ENCODE measurements at places on chromosomes 1 and 21.

GRCh38 chr1:17218939-17219338 lies 14.0 kb downstream of the PADI1 start:
- DNase-seq = no peak

GRCh38 chr1:42177541-42177981 lies 13.0 kb upstream of the GUCA2A start:
- DNase-seq = no peak

- DNase-seq = no peak
Measured at GRCh38 chr21:14767192-14767852, 221.2 kb upstream of the SAMSN1 start.

- no peak for DNase-seq
Measured at GRCh38 chr1:91036894-91037829, 15.3 kb upstream of the ZNF644 start.

DNA sequence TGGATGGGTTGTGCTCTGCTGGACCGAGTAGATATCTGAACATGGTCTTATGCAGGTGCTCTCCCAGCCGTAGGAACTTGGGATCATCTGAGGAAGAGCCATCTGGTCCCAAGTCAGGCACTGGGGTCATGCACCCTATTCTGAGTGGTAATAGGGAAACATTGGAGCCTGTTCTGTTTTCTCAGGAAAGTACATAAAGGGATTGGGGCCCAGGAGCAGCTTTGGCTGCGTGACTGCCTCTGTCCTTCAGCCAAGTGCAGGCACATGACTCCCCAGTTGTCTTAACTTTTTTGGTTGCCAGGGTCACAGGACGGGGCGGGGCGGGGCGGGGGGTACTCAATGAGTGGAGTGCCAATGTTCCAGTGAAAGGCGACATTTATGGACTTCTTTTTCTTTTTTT lies 11.5 kb downstream of the PFKFB2 start:
- DNase-seq = no peak

DNA sequence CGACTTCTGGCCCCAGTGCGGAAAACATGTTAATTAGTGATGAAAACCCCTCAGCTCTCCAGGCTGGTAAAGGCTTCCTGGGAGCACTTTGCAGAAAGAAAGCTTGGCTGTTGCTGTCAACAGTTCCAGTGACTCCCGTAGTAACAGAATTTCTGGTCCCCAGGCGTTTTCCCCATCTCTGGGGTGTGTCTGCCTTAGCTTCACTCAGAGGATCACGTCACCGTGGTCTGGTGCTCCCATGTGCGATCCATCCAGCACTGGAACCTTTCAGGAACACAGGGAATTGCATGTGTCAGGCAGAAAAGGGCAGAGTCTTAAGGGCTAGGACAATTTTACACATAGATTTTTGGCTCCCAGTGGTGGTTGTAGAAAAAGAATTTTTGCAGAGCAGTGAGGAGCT lies 470.4 kb upstream of the USP24 start:
- peak; percentile 6 for DNase-seq

GRCh38 chr21:36023092-36023480 lies 37.2 kb downstream of the SETD4 start:
- DNase-seq = no peak

DNA sequence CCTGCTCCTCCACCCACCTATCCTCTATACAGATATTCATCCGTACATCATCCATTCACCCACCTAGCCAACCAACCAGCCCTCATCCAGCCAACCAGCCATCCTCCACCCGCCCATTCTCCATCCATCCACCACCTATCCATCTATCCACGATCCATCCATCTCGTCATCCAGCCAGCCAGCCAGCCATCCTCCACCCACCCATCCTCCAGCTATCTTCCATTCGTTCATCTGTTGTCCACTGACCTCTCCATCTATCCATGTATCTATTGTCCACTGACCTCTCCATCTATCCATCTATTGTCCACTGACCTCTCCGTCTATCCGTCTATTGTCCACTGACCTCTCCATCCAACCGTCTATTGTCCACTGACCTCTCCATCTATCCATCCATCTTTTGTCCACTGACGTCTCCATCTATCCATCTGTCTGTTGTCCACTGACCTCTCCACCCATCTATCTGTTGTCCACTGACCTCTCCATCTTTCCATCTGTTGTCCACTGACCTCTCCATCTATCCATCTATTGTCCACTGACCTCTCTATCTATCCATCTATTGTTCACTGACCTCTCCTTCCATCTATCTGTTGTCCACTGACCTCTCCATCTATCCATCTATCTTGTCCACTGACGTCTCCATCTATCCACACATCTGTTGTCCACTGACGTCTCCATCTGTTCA lies 47.6 kb downstream of the FAAP20 start:
- no peak for DNase-seq

DNA sequence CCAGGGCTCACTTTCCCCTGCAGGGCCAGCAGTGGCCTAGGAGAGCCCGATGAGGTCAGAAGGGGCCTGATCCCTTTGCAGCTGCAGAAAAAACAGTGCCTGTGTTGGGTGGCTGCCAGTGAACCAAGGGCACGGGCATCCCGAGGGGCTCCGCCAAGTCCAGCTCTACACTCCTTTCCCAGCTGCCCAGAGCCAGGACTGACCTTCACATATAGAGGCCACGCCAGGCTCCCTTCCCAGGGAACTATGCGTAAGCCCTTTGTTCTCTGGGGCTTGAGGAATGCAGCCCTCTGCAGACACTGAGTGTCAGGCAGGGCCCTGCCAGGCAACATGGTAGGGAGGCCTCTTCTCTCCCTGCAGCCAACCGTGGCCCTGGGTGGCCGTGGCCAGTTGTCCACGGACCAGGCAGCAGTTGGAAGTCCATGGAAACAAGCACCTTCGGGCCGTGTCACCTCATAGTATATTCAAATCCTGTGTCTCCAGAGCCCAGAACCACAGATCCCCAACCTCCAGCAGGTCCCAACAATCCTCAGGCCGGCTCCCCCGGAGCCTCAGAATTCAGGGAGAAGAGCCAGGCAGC lies 194.0 kb downstream of the NPHP4 start:
- DNase-seq = no peak

DNA sequence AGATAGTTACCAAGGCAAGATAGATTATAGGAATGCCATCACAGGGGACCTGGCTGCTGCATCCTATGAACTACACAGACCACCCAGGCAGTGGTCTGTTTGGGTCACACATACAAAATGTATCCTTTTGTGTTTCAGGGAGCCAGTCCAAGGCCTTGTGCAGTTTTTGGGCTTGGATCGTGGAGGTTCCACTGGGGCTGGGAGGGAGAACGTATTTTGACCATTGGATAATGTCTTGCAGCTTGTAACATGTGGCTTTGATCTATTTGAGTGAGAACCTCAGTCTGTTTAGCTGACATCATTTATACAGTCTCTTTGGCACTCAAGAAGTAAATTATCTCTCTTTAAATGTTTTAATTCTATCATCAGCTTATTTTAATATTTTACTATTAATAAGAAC lies 147.3 kb downstream of the DUSP10 start:
- no peak for DNase-seq

DNA sequence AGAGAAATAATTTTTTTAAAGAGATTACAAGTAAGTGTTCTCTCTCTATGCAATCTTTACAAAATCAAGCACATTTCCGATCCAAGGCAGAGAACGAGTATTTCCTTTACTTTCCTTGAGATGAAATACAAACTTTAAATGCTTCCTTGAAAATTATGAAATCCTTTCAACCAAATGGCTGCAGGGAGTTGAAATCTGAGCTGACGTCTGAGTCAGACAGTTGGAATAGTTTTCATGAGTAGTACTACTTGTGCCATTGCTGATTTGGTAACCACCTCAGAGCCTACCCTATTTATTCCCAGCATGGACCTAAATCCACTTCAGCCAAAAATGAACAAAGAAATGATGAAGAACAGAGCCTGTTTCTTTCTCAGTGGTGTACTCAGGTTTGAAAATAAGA lies 183.6 kb downstream of the GIPC2 start:
- no peak for DNase-seq

GRCh38 chr1:97853221-97853620 lies 67.6 kb downstream of the DPYD start:
- DNase-seq = no peak
